M059J (cell line): ENCODE measurements at places on chromosomes 5 and 9. TPM values are rescaled to one million over a fixed set of nuclear protein-coding genes. Genes with fewer than 3 reads are reported as not detected.

The IFNA13 gene
- not detected in 2 replicates for total RNA-seq

The IL5 gene
- not detected in 2 replicates for total RNA-seq

The TAF11L13 gene
- total RNA-seq = not detected in 2 replicates

The OR1Q1 gene
- not detected in 2 replicates for total RNA-seq

The AGXT2 gene
- 0.07 TPM in 1 of 2 replicates, not detected in the other for total RNA-seq

The GCNT4 gene
- 0.79 and 1.2 TPM in 2 replicates for total RNA-seq

The PTGR1 gene
- total RNA-seq = 102 and 111 TPM in 2 replicates
